ENCODE measurements at places on chromosomes 5 and 9. TPM values are rescaled to one million over a fixed set of nuclear protein-coding genes. Genes with fewer than 3 reads are reported as not detected.

The SLC1A1 gene
- 7.2 TPM for total RNA-seq

The COL27A1 gene
- 1.1 TPM for total RNA-seq

The PNPLA7 gene
- total RNA-seq = 1.1 TPM

The LECT2 gene
- total RNA-seq = not detected

The FLT4 gene
- 236 TPM for total RNA-seq
